ENCODE measurements at places on chromosomes 6 and 20. TPM values are rescaled to one million over a fixed set of nuclear protein-coding genes. Genes with fewer than 3 reads are reported as not detected.

Gene TMEM74B
- total RNA-seq = 1.2 TPM

DNA sequence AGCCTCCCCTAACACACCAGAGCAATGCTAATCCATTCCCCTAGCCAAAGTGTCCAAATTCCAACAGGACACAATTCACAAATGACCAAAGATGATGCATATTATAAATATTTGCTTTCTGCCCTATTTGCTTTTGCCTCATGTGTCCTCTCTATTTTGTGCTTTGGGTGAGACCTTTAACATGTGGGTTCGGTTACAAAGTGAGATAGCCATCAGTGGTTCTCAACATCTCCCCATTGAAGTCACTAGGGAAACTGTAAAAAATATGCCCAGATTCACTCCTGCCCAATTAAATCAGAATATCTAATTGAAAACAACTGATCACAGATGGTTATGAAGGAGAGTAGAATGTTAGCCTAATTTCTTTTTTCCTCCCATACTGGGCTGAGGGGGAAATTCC, 159.2 kb downstream of the MTFR2 start:
- DNase-seq = no peak

DNA sequence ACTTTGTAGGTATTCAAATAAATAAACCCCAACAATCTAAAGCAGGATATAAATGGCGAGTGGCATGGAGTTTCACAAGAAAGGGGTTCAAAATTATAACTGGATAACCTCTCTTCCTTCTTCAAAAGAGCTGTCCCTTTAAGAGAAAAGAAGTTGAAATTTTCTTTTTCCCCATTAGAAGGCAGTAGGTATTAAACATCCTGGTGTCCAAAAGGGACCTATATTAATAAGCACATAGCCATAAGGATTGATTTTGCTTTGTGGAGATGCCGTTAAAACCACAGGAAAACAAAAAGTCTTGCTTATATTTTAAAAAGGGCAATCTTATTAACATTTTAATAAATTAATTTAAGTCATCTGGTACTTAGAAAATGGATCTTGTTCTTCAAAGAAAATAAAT, 76.5 kb downstream of the LYRM4 start:
- DNase-seq = no peak

DNA sequence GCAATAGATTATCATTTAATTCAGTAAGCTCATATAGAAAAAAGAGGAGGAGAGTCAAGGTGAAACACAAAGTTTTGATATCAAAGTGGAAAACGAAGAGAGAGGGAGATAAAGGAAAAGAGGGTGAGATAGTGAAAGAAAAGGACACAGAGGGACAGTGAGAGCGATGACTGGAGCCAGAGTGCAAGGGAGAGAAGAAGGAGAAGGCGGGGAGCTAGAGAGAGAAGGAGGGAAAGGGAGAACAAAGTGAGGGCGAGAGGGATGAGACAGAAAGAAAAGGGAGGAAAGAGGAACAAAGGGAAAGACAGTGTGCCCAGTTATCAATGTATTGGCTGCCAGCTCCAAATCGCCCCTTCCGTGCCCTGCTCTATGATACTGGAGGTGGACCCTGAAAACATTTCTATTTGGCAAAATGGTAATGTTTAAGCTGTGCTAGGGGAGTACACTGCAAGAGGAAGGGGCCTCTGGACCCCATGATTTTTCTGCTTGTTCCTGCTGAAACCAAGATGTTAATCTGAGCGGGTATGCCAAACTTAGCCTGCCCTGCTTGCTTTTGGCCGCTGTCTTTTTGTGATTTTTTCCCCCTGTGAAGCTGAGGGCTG, 27.8 kb downstream of the GPX5 start:
- no peak for DNase-seq

DNA sequence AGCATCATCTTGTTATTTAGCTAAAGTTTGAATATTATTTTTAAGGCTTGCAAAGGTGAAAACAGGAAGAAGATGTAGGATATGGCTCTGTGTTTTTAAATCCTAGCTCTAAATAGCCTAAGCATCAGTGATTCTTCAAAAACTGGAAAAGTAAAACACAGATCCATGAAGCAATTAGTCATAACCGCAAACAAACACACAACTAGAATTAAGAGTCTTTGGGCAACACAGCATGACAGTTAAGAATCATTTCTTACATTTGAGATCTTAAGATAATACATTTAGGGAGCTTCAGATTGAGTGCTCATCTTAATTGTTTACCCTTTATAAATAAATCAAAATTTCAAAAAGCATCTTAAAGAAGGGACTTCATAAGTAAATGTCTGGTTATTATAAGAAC, 115.8 kb upstream of the MAP7 start:
- DNase-seq = no peak

- no peak for DNase-seq
Observed at GRCh38 chr20:40368876-40369275, 320.2 kb downstream of the MAFB start.

GRCh38 chr6:42418724-42419123, 33.0 kb downstream of the TRERF1 start:
- no peak for DNase-seq

DNA sequence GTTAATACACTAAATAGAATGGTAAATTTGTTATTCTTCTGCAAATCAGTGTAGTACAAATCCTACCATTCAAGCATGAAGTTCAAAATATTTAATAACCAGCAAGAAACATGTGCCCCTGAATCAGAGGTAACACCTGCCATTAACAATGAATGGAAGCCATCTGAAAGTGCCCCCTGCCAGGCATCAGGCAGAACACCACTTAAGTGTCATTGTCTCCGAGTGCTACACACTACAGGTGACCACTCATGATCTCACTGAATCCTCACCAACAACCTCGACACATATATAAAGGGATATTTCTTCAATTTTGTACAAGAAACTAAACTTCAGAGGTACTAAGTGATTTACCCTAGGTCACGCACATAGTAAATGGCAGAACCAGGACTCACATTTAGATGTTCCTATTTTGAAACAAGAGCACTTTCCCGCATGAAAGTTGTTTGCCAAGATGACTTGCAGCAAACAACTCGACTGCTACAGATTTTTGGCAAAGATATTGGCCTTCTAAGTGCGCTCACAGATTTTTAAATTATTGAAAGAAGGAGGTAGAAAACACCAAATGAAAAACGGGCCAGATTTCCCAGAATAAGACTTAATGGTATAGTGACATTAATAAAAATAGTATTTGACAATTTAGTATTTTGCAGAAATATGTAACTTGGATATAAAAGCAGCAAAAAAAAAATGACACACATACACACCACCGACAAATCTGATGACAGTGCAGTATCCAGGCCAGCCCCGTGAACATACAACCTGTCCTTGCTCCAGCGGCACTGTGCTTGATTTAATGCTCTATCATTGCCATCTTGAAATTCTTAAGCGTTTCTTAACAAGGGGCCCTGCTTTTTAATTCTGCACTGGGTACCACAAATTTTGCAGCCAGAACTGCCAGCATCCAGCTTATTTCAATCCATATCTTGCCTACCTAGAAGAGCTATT, 274.5 kb downstream of the ALDH8A1 start:
- no peak for DNase-seq

- no peak for DNase-seq
Observed at GRCh38 chr20:37816003-37816402, 86.9 kb upstream of the VSTM2L start.

- no peak for DNase-seq
Observed at GRCh38 chr6:149409617-149410016, 9.6 kb downstream of the SUMO4 start.

DNA sequence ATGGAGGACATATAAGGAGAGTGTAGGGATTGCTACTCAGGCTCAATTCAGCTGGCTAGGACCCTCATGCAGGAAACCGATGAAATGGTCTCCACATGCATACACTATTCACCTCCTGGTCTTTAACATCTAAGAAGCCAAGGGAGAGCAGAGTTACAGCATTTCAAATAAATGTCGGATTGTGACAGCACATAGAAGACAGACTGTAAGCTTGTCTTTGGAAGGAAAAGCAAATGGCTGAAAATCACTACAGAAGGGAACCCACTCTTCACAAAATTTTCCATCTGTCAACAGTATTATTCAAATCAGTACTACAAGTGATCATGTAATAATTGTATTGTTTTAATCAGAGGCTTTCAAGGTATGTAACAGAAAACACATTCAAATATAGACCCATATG, 72.9 kb downstream of the ATG5 start:
- no peak for DNase-seq

GRCh38 chr6:53539561-53539960, 5.3 kb downstream of the GCLC start:
- no peak for DNase-seq

Data from epithelial cell of proximal tubule (primary cell).